ENCODE measurements at places on chromosomes 12 and 14.

DNA sequence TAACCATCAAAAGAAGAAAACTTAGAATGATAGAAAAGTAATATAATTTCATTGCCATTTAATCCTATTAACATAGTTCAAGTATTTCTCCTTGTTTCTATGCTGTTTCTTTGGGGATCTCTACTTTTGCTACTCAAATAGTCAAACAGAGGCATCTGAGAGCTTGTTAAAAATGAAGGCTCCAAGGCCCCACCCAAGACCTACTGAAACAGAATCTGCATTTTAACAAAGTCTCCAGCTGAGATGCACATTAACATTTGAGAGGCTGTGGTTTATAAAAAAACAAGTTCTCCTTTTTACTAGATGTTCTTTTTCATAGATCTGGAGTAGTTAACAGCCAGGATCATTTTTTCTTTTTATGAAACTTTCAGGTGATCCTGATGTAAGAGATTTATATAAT lies 31.8 kb downstream of the PPFIA2 start:
- no peak for DNase-seq

DNA sequence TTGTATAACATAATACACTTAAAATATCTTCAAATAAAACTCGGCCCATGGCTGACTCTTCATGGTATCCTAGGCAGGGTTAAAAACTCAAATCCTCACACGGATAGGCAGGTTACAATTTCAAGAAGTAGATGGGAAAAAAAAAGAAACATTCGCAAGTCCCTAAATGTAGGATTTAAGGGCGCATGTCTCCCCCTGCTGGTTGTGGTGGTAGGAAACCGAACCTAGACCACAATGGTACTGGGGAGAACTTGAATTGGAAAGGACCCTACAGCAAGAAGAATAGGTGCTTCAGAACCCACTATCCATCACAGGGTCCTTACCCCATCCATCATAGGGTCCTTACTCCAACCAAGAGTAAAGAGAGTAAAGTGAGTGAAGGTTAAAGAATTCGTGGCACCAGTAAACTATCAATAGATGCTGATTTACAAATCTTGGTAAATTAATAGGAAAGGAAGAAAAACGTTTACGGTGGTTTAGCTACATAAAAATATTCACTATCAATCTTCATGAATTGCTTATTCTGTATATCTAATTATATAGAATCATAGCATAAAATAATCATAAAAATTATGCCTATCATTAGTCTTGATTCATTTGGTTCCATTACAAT lies 3.3 kb upstream of the CIPC start:
- peak; percentile 70 for DNase-seq

- no peak for DNase-seq
These were observed 358.6 kb downstream of the DUSP6 start for GRCh38 chr12:88993651-88994050.

- no peak for DNase-seq
These were observed 66.2 kb downstream of the PTGER2 start for GRCh38 chr14:52380294-52380693.

- no peak for DNase-seq
These were observed 445.9 kb upstream of the RGS6 start for GRCh38 chr14:71486279-71486678.

DNA sequence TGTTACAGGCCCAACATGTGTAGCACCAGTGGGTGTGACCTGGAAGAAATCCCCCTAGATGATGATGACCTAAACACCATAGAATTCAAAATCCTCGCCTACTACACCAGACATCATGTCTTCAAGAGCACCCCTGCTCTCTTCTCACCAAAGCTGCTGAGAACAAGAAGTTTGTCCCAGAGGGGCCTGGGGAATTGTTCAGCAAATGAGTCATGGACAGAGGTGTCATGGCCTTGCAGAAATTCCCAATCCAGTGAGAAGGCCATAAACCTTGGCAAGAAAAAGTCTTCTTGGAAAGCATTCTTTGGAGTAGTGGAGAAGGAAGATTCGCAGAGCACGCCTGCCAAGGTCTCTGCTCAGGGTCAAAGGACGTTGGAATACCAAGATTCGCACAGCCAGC lies 8.6 kb downstream of the BCL2L14 start:
- no peak for DNase-seq

GRCh38 chr12:52837781-52838608 lies 3.9 kb upstream of the KRT79 start:
- no peak for DNase-seq

GRCh38 chr12:107894589-107894988 lies 120.1 kb downstream of the ASCL4 start:
- DNase-seq: no peak

DNA sequence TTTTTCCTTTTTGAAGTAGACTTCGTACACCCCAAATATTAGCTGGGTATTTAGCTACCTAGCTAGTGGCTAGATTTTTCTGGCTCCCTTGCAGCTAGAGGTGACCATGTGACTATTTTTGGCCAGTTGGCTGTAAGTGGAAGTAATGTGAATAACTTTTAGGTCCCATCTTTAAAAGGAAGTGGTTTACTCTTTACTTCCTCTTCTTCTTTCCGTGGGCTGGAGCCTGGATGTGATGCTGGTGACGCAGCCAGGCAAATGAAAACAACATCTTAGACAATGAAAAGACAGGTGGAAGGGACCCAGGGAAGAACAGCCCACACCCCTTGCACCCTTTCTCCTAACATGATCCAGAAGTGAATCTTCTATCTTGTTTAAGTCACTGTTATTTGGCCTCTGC lies 245.5 kb downstream of the ATP23 start:
- no peak for DNase-seq

GRCh38 chr14:35336494-35337268 lies 44.5 kb downstream of the PSMA6 start:
- DNase-seq: no peak

DNA sequence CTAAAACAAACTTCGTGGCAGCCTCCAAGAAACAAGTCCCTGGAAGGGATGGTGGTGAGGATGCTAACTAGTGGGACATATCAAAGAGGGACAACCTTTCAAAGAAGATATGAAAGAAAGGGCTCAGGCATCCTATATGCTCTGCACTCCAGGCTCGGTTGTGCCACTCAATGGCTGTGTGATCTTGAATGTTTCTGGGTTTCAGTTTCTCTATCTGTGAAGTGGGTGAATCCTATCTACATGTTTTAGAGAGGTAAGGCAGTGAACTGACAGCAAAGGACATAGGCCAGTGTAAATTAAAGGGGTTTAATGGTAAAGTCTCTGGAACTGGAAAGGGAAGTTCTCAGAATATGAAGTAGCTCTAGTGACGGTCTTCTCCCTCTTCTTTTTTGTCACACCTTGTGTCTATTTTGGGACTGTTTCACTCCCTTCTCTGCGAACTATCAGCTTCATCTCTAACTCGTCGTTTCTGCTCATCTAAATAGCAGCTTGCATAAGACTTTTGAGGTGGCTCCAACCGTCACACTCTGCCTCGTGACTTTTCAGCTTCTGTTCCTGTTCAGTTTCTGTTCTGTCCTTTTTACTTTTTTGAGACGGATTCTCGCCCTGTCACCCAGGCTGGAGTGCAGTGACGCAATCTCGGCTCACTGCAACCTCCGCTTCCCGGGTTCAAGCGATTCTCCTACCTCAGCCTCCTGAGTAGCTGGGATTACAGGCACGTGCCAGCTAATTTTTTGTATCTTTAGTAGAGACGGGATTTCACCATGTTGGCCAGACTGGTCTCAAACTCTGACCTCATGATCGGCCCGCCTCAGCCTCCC lies 273.6 kb downstream of the SUDS3 start:
- no peak for DNase-seq

DNA sequence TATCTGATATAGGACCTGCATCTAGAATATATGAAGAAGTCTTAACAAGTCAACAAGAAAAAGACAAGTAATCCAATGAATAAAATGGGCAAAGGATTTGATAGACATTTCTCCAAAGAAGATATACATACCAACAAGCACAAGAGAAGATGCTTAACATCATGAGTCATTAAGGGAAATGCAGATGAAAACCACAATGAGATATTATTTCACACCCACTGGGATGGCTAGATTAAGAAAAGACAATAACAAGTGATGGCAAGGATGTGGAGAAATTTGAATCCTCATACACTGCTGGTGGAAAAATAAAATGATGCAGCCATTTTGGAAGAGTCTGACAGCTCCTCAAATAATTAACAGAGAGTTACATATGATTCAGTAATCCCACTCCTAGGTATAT lies 502.6 kb downstream of the FUT8 start:
- DNase-seq: no peak

DNA sequence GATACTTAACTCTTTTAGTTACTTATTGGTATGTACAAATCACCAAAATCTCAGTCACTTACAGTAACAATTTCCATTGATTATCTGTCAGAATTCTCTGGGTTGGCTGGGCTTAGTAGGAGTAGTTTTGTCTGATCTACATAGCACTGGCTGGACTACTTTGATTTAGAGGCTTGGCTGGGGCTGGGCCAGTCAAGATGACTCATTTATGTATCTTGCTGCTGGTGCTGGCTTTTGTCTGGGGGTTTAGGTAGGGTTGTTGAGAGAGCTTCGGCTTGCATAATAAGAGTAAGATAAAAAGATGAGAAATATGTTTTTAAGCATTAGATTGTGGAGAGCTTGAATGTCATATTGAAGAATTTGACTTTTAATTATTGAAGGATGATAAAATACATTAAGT lies 1093.7 kb downstream of the SLC6A15 start:
- no peak for DNase-seq

DNA sequence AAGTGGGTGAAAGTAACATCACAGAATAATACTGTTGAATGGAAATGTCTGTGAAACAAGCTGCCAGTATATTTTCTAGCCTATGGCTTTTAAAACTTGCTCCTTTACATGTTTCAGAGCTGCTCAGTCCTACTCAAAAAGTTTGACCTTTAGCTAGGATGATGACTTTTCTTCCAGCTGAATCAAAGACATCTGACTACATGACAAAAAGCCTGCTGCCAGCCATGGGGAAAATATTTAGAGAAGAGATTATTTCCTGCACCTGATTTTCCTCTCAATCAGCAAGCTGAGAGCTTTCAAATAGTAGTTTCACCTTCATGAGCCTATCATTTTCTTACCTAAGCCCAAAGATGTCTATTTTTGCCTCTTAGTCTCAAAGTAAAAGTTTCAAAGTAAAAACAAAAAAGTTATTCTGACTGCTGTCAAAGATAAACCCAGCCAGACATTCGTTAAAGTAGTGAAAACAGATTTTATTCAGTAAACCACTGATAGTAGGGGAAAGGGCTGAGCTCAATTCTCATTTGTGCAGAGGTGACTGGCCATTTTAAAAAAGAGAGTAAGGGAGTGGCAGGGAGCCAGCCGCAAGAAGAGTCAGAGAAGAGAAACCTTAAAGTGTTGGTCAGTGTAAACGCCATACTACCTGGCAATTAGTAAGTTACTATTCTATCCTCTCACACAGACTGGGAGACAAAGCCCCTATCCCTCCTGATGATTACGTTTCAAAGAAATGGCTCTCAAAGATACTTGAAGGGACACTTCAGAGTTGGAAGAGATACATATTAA lies 2.2 kb downstream of the ATP6V1D start:
- no peak for DNase-seq

- no peak for DNase-seq
These were observed 756.6 kb downstream of the NOVA1 start for GRCh38 chr14:25841226-25841625.

GRCh38 chr12:114780746-114781399 lies 96.9 kb upstream of the TBX3 start:
- no peak for DNase-seq

DNA sequence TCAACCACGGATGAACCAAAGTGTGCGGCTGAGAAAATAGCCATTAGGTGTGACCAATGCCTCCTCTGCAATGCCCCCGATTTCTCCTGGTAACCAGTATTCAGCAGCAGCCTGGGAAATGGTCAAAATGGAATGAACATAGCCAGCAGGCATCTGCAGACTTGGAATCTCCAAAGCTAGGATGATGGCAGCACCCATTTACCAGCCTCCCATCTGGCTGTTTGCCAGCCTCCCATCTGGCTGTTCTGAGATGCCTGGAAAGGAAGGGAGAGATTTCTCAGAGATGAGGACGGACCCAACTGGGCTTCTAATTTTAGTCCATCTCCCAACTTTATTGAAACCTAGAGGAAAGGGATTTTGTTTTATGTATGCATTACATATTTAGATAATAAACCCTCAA lies 16.2 kb downstream of the CLMN start:
- DNase-seq: no peak

DNA sequence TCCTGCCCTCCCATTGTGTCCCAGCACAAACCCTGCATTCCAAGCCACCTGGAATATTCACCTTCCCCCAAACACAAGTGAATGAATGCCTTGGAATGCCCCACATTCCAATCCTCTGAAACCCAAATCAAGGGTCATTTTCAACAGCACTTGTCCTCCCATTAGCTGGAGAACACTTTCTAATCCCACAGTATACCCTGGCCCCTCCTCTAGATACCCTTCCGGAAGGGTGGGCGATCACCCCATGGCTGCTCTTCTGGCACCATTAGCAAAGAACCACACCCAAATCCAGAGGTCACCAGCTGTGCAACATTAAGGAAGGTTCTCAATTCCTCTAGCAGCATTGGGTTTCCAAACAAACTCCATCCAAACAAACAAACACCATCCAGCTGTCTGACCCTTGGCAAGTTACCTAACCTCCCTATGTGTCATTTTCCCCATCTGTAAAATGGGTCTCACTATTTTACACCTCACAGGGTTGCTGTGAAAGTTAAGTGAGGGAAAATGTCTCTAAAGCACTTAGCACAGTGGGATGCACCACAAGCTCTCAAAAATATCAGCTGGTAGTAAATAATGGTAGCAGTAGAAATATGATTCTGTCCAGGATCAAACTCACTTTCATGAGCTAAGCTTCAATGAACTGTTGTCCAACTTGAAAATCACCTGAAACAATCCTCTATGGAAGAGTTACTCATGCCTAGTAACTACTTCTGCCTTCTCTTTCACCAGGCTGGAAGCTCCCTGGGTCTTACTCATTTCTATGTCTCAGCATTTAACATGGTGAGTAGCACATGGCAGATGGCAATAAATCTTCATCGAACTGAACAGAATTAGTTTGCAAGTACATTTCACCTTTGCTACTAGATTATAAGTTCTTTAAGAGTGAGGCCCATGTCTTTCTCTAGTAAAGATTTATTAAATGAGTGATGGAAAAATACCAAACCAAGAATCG lies 5.3 kb downstream of the NUAK1 start:
- DNase-seq: no peak

Measured in CD4-positive, alpha-beta T cell (primary cell).